ENCODE measurements at places on chromosomes 4 and X. TPM values are rescaled to one million over a fixed set of nuclear protein-coding genes. Genes with fewer than 3 reads are reported as not detected.

DNA sequence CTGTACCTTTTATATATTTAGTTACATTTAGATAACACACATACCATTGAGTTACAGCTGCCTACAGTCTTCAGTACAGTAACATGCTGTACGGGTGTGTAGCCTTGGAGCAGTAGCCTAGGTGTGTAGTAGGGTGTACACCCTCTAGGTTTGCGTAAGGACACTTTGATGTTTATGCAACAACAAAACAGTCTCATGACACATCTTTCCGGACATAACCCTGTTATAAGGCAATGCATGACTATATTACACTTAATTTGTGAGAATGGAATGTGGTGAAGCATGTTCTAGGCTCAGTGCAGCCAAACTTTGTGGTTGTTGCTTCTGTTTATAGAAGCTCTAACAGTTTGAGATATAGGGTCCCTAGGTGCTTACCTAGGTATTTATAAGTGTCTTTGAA is 65.4 kb downstream of the SPRY1 start:
- no peak for ATAC-seq

GRCh38 chr4:143054971-143055370 is 129.7 kb upstream of the USP38 start:
- ATAC-seq: no peak

DNA sequence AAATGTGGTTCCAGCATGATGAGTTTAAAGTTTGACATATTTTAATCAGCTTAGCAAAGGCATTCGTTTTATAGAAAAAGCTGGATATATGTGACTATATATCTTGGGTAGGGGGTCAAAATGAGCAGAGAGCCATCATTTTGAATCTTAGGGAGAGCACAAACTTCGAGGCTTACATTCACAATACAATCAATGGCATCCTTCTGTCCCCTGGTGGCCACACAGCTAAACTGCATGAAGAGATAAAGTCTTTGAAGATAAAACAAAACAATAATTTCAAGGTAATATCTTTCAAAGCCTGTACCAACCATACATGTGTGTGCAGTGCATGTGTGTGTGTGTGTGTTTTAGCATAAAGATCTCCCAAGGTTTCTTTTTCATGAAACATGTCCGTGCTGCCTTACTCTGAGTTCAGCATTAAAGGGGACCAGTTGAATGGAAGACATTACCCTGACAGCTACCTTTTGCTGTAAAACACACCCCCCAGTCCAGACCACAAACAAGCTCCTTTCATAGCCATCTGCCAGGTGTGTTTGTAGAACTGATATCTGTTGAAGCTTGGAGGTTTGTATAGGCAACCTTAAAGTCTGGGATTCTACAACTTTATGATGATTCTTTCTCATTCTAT is 22.0 kb downstream of the DYNLT3 start:
- ATAC-seq: no peak

- ATAC-seq: no peak
Observed at GRCh38 chrX:103488332-103488731, 31.0 kb downstream of the RAB40A start.

- peak; percentile 52 for ATAC-seq
Observed at GRCh38 chr4:111937368-111937767, 207.9 kb upstream of the FAM241A start.

DNA sequence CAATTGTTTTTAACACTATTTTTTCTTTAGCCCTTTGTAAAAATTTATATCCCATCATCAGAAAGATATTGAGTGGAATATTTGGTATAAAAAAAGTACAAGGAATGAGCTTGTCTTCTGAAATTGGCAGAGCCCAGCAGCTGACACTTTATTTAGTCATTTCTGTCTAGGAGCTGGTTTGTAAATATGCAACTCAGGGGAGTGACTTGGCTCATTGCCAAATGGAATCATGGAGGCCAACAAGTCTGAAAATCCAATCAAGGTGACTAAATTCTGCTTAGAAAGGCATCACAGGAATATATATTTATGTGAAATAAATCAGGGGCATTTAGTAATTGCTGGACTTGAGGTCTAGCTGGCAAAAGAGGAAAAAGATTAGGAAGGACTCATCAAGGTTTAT is 74.4 kb downstream of the OTC start:
- ATAC-seq: no peak

GRCh38 chr4:145307120-145307519 is 126.7 kb upstream of the OTUD4 start:
- no peak for ATAC-seq

ZBED1 gene
- 20.6 TPM for total RNA-seq

FAM149A gene
- total RNA-seq: 8.1 TPM

PWWP3B gene
- total RNA-seq: not detected

CRMP1 gene
- 3.9 TPM for total RNA-seq

HDX gene
- 9.0 TPM for total RNA-seq

BEX5 gene
- 19.3 TPM for total RNA-seq

ZNF718 gene
- total RNA-seq: 6.0 TPM

All from motor neuron (in vitro differentiated cells).